CD4-positive, alpha-beta T cell treated with Interleukin-15 for 4 hours (primary cell): ENCODE measurements at places on chromosomes 12 and 14.

GRCh38 chr12:14167005-14167628 lies 185.7 kb upstream of the GRIN2B start:
- peak; percentile 51 for DNase-seq

DNA sequence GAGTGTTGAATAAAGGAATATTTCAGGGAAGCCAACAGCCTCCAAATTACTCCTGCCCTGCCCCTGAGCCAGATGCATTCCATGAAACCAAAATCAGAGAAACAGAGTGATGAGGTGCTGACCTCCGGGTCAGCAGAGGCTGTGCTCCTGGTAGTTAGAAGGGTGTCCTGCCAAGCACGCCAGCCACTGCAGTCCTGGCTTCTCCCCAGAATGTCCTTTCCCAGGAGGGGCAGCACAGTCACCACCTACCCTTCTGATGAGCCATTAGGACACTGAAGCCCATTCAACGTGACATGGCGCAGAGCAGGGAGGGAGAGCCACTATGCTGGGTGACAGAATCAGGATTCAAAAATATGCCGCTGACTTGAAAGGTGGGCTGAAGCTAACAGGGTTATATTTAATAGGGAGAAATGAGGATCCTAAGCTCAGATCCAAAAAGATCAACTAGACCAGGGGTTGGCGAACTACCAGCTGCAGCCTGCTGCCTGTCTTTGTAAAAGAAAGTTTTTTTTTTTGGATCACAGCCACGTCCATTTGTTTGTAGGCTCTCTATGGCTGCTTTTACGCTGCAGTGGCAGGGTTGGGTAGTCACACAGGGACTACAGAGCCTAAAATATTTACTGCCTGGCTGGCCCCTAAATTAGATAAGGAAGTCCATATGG lies 34.5 kb upstream of the PLEK2 start:
- no peak for DNase-seq

GRCh38 chr12:118467641-118468305 lies 91.4 kb downstream of the SUDS3 start:
- DNase-seq, result no peak

GRCh38 chr12:89352492-89353187 lies at the start of gene DUSP6:
TSS of gene DUSP6 (minus strand) at chr12:89352501. CDS start at chr12:89352039, 462 bp downstream.
- DNase-seq, result peak; percentile 89

GRCh38 chr12:48678551-48679185 lies 3.4 kb downstream of the KANSL2 start:
- no peak for DNase-seq

DNA sequence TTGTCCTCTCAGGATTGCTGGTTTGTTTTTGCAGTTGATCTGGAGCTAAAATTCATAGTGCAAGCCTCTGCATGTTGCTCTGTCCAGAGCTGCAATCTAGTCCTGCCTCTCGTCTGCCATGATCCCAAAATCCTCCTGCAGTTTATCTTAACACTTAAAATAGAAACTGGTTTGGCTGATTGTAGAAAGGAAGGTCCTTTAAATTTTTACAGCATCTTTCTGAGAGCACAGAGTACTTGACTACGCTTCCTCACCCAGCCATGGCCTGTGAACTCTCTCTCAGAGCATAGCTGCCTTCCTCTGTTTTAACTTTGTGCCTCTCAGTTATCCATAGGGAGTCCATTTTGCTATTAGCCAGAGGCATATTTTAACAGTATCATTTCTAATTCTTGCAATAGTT lies 877.1 kb downstream of the C12orf50 start:
- no peak for DNase-seq

DNA sequence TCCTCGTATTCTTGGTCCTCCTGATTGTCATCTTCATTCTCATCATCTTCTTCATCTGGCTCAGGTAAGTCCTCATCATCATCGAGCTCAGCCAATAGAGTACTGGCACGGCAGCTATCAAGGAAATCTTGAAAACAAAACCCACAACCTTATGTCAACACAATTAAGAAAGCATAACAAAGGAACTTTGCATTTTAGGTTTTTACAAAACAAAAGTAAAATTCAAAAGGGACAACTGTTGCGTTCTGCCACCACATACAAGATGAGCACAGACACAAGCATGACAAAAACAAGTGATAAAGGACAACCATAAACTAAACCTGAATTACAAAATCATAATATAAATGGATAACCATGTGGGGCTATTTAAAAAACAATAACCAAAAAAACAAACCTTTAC lies 84.7 kb downstream of the HECTD1 start:
- DNase-seq, result no peak

GRCh38 chr14:103151270-103151945 lies 28.1 kb downstream of the TNFAIP2 start:
- DNase-seq, result no peak

- no peak for DNase-seq
Observed at GRCh38 chr12:17169726-17170471, 563.9 kb upstream of the LMO3 start.

DNA sequence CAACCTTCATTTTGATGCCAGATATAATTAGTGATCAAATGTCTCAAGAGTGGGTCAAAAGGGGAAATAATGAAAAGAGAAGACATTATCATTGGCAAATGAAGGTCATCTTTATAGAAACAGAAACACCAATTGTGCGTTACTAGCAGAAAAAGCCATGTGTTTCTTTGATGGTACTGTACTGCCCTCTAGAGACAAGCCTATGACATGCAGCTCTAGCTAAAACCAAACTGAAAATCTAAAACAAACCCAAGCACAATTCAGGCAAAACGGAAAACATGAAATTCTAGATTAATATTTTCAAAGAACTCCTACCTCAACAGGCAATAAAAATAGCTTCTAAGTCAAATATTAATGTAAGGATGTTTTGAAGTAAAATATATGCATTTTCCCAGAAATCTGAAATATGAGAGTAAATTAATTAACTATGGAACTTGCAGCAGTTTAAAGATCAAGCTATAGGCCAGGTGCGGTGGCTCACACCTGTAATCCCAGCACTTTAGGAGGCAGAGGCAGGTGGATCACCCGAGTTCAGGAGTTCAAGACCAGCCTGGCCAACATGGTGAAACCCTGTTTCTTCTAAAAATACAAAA lies 115.4 kb downstream of the KLHL28 start:
- DNase-seq, result peak; percentile 38

GRCh38 chr14:76714470-76714869 lies 46.8 kb upstream of the VASH1 start:
- no peak for DNase-seq

DNA sequence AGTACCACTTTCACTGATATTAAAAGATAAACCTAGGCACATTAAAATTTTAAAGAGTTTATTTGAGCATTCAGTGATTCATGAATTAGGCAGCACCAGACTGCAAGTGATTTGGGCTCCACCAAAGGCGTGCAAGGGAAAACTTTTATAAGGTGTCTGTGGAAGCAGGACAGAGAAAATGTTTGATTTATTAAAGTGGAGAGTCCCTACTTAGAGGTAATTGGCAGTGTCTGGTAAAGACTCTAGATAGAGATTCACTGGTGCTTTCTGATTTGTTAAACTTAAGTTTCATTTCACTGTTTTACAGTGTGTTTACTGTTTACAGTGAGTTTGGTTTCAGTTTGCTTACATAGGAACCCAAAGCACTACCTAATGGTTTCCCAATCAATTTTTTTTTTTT lies 72.8 kb downstream of the ANKS1B start:
- no peak for DNase-seq

DNA sequence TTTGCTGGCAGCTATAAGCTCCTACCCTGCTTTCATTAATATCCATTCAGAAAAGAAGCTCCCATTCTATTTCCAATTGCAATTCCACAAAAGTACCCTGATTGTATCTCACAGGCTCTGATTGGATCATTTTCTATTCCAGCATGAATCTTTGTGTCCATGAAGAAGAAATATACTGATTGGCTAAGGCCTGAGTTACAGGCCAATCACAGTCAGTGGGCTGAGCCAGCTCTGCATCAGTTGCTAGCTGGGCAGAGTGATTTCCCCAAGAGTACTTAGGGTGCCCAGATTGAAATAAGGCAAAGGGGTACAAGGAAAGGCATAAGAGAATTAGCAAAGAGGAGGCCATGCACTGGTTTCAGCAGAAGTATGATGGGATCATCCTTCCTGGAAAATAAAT lies 14.4 kb downstream of the ART4 start:
- DNase-seq, result no peak

DNA sequence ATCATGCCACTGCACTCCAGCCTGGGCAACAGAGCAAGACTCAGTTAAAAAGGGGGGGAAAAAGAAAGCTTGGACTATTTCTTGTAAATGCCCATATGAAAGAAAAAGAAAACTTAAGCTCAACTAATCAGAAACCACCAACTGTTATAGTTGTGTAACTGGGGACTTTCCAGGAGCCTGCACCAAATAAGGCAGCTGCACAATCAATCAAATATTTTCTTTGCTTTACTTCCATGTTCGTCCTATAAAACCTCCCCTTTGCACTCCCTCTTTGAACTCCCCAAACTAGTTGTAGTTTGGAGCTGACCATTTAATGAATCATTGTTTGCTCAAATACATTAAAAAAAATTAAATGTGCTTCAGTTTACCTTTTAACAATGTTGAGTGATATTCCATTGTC lies 54.9 kb downstream of the OTOGL start:
- DNase-seq, result no peak

- DNase-seq, result no peak
Observed at GRCh38 chr12:116068853-116069252, 208.6 kb downstream of the MED13L start.

DNA sequence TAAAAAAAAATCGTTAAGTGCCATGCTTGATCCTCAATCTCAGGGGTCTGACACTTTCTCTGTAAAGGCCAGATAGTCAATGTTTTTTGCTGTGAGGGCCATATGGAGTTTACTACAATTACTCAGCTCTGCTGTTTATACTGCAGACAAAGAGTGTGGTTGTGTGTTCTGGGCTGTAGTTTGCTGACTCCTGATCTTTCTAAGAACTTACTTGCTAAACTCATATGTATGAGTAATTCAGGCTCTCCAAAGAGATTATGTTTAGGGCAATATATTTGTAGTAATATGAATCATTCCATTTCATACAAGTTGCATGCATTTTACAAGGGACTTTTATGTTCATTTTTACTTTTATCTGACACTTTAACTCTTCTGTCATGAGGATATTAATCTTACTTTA lies 188.2 kb downstream of the TMTC2 start:
- no peak for DNase-seq

- DNase-seq, result no peak
Observed at GRCh38 chr14:100669468-100669867, 57.2 kb upstream of the DLK1 start.

DNA sequence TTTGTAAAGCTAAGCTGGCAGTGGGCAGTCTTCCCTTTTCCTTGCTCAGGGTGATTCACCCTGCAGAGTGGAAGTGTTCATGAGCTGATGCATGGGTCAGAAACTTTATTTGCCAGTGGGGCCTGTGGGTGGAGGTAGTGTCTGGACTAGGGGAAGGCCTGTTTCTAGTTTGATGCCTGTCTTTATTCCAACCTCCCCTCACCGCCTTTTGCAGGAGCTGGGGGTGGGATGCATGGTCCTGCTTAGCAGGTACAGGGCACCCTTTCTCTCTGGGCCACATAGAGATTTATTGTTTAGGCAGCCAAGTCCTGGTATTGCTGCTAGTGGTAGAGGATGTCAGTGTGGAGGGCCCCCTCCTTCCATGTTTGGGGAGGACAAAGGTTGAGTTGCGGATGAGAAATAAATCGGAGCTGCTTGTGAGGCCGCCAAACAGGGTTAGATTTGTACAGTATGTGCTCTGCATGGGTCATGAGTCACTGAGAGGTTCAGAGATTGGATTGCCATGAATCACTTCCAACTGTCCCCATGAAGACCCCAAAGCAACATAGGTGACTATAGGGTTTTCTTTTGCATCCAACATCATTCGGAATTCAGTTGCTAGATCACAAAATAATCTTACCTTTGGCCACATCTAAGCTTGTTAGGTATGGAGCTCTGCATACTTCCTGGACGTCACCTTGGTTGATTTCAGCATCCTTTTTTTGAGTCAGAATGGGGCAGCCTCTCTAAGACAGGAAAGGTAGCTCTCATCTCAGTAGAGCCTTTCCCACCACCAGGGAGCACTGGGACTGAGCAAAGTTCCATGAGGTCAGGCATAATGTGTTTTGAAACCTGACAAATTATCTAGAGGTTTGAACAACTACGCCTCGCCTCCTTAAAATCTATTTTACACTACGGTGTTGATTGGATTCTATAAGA lies 8.8 kb downstream of the SMOC1 start:
- DNase-seq, result no peak

DNA sequence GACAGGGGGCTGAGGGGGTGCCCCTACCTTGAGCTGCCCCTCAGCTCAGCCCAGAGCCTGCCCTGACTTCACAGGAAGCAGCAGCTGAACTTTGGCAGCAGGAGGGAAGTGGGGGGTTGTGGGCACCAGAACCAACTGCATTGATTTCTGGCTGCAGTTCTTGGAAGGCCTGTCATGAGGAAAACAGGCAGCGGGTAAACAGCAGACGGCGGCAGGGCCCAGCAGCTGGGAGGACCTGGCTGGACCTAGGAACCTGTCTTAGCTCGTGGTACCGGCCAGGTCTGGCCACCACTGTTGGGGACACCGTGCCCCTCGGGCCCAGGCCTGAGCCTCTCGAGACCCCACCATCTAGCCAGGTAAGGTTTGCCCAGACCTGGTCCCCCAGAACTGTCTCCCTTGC lies 154.2 kb upstream of the MYL2 start:
- DNase-seq, result no peak

- DNase-seq, result no peak
Observed at GRCh38 chr14:54610051-54610977, 43.4 kb downstream of the SAMD4A start.

DNA sequence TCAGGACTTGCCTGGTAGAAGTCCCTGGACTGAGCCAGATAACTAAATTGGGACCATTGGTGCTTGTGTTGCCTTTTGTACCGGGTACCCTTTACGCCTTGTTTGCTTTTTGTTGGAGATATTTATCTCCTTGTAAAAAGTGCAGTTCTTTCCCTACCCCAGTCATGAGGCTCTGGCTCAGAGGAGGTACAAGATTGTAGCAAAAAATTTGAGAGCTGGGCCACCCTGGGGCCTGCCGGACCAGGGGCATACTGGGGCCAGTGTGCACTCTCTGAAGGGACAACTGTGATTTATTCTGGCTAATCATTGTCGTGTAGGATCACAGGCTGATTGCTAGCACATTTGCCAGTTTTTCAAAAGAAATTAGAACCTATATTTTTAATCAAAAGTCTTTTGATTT lies 13.2 kb downstream of the TPCN1 start:
- DNase-seq, result no peak

DNA sequence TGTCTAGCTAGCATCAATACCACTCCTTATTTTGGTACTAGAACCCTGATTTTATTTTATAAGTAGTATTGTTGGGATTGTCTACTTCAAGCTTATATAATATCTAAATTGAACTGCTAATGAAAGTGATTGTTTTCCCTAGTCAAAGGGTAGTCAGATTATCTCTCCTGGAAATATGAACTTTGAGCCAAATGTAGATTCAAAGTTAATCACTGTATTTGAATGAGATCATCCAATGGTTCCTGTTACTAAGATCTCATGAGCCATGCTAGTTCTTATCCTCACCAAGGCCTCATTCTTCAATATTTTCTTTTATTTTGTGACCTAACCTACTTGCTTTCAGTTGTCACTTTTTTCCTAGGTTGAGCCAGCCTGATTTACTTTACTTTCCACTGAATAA lies 276.7 kb downstream of the RASSF9 start:
- no peak for DNase-seq
